AG10803 (cell line): ENCODE measurements at places on chromosomes 5 and 9.

DNA sequence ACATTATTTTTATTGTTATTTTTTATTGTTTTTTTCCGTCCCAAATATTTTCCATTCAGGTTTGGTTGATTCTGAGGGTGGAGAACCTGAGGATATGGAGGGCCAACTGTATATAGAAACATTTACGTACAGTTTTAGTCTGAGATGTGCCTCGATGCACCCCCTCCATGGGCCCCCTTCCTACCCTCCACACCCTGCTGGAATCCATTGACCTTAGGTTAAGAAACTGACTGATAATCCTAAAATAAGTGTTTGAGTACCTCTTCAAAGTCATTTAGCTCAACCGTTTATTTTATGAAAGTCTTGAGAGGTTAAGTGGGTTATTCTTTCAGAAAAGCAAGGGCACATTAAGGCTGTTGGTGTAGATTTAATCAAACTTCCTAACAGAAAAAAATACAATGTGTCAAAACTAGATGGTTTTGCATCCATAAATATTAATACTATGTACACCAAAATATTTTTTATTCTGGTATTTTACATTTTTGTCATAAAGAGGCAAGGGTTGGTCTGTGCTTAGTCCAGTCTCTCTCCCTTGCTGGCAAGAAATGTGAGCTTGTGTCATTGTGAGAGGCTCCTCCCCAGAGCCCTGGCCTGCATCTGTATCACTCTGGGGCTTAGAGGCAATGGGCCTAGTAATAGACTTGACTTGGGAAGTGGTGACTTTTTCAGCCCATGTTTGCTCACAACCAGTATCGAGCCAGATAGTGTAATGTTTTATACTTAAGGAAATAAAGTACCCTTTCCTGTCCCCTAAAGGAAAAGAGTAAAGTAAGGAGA, 15.7 kb downstream of the MTRR start:
- DNase-seq, result no peak

- DNase-seq, result peak; percentile 34
Measured at GRCh38 chr5:103510851-103511553, 51.6 kb downstream of the NUDT12 start.

GRCh38 chr5:107555425-107556090, 115.2 kb downstream of the EFNA5 start:
- peak; percentile 27 for DNase-seq

- no peak for DNase-seq
Measured at GRCh38 chr9:37997636-37998374, 71.2 kb downstream of the SHB start.

DNA sequence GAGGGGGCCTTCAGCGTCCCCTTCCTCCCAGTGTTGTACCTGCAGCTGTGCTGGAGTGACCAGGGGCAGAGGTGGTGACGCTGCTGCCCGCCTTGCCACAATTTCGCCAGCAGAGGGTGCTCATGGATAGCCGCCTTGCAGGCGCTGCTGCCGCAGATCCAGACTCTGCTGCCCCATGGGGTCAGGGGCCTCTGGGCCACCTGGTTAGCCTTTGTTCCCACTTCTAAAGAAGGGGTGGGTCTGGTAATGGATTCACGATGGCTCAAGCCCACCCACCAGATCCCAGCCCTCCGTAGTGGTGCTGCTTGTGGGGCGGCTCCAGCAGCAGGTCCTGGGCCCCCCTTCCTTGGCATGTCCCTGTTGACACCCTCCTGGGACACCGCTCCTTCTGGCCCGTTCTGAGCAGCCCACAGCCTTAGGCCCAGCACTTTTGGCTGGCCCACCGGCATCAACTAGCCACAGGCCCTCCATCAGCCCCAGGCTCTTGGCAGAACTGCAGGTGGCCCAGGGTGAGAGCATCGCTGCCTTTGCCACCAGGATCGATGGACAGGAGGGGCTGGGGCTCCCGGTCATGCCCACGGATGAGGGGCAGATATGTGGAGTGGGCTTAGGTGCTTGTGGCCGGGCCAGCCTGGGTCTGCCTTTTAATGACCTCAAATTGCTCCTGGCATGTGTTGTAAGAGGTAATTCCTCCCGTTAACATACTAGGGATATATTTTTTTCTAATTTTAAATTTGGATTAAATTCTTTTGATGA, 57.2 kb downstream of the COL5A1 start:
- DNase-seq, result peak; percentile 39

DNA sequence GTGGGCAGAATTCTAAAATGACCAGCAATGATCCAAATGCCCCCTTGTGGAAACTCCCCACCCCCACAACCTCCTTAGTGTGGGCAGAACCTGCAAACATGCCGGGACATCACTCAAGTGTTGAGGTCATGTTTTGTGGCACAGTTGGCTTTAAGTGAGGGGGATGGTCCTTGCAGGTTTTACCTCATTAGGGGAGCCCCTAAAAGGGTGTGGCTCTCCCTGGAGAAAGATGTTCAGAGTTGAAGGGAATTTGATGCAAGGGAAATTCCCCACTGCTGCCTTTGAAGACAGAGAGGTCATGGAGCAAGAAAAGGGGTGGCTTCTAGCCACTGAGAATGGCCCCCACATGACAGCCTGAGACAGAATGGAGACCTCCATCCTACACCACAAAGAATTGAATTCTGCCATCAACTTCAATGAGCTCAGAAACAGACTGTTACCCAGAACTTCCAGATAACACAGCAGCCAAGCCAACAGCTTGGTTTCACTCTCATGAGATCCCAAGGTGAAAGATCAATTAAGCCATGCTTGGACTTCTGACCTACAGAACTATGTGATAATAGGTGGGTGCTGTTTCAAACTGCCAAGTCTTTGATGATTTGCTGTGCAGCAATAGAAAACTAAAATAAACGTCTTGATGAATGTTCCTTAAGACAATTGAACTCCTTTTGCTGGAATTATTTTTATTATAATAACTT, 103.4 kb downstream of the MED10 start:
- no peak for DNase-seq

DNA sequence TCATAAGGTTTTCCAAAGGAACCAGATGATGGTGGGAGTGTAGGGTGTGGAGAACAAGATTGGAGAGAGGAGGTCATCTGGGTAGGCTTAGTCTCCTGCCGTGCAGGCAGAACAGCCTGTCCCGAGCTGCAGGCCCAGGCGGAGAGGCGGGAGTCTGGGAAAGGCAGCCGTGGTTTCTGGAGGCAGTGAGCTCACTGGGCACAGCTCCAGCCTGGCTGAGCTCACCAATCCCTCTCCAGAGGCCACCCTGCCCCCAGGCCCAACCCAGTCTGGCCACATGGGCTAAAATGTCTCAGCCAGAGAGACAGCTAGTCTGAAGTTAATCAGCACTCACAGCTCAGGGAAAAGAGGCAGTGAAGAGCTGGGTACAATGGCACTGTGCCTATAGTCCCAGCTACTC, 12.3 kb downstream of the P4HA2 start:
- peak; percentile 97 for DNase-seq

- DNase-seq, result peak; percentile 73
Measured at GRCh38 chr9:117720066-117720465, 15.9 kb downstream of the TLR4 start.
